ENCODE measurements at places on chromosomes 1 and 21.

DNA sequence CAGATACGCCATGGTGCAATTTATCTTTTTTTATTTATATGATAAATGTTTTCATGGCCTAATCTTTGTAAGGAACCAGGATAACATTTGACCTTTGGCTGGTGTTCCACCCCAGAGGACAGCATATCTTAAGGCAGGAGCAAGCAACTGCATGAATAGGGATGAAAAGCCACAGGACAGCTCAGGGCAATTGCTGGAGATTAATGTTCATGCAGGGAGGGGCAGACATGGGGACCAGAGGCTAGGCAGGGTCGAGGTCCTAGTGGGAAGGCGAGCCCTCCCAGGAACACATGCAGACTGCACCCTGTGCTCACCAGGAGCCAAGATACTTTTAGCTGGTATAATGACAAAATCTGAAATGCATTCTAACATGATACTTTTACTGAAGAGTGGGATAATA lies 74.4 kb upstream of the HAO2 start:
- H3K36me3 ChIP-seq, result no peaks in the 10 kb centered on the region
- H3K27ac ChIP-seq, result no peak overlapping the region
- H3K27me3 ChIP-seq, result no peaks in the 10 kb centered on the region
- H3K4me3 ChIP-seq, result no peak overlapping the region

DNA sequence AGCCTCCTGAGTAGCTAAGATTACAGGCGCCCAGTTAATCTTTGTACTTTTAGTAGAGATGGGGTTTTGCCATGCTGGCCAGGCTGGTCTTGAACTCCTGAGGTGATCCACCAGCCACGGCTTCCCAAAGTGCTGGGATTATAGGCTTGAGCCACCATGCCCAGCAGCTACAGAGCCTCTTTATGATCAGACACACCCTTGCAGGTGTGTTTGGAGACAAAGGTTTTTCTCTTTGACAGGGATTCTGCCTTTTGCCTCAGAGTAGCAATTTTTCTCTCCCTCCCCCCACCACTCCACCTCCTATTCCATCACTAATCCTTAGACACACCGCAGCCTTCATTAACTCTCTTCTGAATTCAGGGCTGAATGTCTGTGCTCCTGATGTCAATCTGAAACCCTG lies 152.2 kb upstream of the NFIA start:
- H3K4me1 ChIP-seq, result no peaks in the 10 kb centered on the region
- H3K4me3 ChIP-seq, result no peak overlapping the region
- H3K27ac ChIP-seq, result no peak overlapping the region
- no peaks in the 10 kb centered on the region for H3K36me3 ChIP-seq
- H3K27me3 ChIP-seq, result peaks cover 13% of the 10 kb centered on the region

GRCh38 chr1:231214918-231215680 lies 25.9 kb upstream of the GNPAT start:
- H3K4me1 ChIP-seq, result peaks cover 46% of the 10 kb centered on the region
- ATAC-seq, result peak; percentile 78
- H3K4me3 ChIP-seq, result peak overlapping the region; percentile 32
- peak overlapping the region; percentile 57 for H3K27ac ChIP-seq
- no peaks in the 10 kb centered on the region for H3K36me3 ChIP-seq

- no peaks in the 10 kb centered on the region for H3K27me3 ChIP-seq
- peaks cover 5% of the 10 kb centered on the region for H3K4me1 ChIP-seq
- ATAC-seq, result no peak
- H3K27ac ChIP-seq, result peak overlapping the region; percentile 33
Observed at GRCh38 chr1:66265796-66266195, 268.2 kb upstream of the SGIP1 start.

- peaks cover 8% of the 10 kb centered on the region for H3K4me1 ChIP-seq
- ATAC-seq, result no peak
- H3K4me3 ChIP-seq, result no peak overlapping the region
Observed at GRCh38 chr1:162357681-162358266, 18.9 kb downstream of the SPATA46 start.

DNA sequence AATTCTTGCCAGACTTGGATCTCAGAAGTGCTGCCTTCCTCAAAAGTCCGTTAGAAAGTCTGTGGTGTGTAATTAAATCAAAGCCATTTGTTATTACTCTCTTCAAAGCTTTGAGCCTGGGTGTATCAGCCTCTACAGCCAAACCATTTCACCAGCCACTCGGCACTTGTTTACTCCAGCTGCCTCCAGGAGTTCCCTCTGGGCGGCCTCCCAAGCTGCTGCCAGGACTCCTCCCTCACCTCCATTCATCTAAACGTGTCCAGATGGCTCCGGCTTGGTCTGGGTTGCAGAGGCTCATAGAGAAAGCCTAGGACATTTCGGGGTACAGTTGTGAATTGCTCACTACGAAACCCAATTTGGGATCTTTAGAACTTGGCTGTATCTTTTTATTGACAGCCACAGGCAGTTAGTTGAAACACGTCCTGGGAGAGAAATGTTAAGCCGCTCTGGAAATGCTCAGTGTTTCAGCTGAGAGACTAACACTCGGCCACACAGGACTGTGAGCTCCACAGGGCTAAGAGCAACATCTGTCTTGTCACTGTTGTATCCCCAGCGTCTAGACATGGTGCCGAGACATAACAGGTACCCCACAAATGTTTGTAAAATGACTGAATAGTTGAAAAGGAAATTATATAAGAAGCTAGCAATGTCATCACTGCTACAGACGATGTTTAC lies 116.9 kb upstream of the NGF start:
- no peaks in the 10 kb centered on the region for H3K36me3 ChIP-seq
- H3K27ac ChIP-seq, result no peak overlapping the region
- no peaks in the 10 kb centered on the region for H3K27me3 ChIP-seq
- H3K4me3 ChIP-seq, result no peak overlapping the region

GRCh38 chr1:24292103-24292502 lies 27.1 kb upstream of the GRHL3 start:
- no peaks in the 10 kb centered on the region for H3K36me3 ChIP-seq
- H3K4me1 ChIP-seq, result no peaks in the 10 kb centered on the region
- H3K4me3 ChIP-seq, result no peak overlapping the region
- no peak for ATAC-seq

GRCh38 chr1:13560541-13560940 lies 23.1 kb upstream of the PDPN start:
- H3K4me1 ChIP-seq, result no peaks in the 10 kb centered on the region
- no peak for ATAC-seq
- no peak overlapping the region for H3K4me3 ChIP-seq
- H3K27ac ChIP-seq, result no peak overlapping the region
- H3K36me3 ChIP-seq, result no peaks in the 10 kb centered on the region

DNA sequence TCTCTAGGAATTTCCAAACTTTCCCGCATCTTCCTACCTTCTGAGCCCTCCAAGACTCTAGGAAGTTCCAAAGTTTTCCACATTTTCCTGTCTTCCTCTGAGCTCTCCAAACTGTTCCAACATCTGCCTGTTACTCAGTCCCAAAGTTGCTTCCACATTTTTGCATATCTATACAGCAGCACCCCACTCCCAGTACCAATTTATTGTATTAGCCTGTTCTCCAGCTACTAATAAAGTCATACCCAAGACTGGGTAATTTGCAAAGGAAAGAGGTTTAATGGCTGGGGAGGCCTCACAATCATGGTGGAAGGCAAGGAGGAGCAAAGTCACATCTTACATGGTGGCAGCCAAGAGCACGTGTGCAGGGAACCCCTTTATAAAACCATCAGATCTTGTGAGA lies 82.9 kb upstream of the DSCAM start:
- no peak overlapping the region for H3K4me3 ChIP-seq
- no peaks in the 10 kb centered on the region for H3K36me3 ChIP-seq
- no peak overlapping the region for H3K27ac ChIP-seq
- H3K27me3 ChIP-seq, result no peaks in the 10 kb centered on the region
- no peak for ATAC-seq

- H3K36me3 ChIP-seq, result no peaks in the 10 kb centered on the region
- no peak overlapping the region for H3K4me3 ChIP-seq
- H3K27ac ChIP-seq, result no peak overlapping the region
Observed at GRCh38 chr21:31457675-31458074, 113.6 kb upstream of the TIAM1 start.

- no peak for ATAC-seq
- no peak overlapping the region for H3K27ac ChIP-seq
- peaks cover 24% of the 10 kb centered on the region for H3K27me3 ChIP-seq
- no peaks in the 10 kb centered on the region for H3K36me3 ChIP-seq
- no peaks in the 10 kb centered on the region for H3K4me1 ChIP-seq
- H3K4me3 ChIP-seq, result no peak overlapping the region
Observed at GRCh38 chr1:38672692-38673091, 186.9 kb downstream of the RRAGC start.

DNA sequence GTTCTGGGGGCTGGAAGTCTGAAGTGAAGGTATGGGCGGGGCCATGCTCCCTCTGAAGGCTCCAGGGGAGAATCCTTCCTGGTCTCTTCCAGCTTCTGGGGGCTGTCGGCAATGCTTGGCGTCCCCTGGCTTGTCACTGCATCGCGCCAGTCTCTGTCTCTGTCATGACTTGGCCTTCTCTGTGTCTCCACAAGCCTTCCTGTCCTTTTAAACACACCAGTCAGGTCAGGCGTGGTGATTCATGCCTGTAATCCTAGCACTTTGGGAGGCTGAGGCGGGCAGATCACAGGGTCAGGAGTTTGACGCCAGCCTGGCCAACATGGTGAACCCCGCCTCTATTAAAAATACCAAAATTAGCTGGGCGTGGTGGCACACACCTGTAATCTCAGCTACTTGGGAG lies 125.3 kb downstream of the ACTL8 start:
- ATAC-seq, result no peak
- no peaks in the 10 kb centered on the region for H3K36me3 ChIP-seq
- peaks cover 17% of the 10 kb centered on the region for H3K27me3 ChIP-seq
- H3K4me1 ChIP-seq, result no peaks in the 10 kb centered on the region
- no peak overlapping the region for H3K4me3 ChIP-seq

GRCh38 chr1:7265771-7266371 lies 480.6 kb downstream of the CAMTA1 start:
- H3K27me3 ChIP-seq, result peaks cover 42% of the 10 kb centered on the region
- no peak overlapping the region for H3K27ac ChIP-seq
- ATAC-seq, result peak; percentile 8
- H3K4me1 ChIP-seq, result no peaks in the 10 kb centered on the region

DNA sequence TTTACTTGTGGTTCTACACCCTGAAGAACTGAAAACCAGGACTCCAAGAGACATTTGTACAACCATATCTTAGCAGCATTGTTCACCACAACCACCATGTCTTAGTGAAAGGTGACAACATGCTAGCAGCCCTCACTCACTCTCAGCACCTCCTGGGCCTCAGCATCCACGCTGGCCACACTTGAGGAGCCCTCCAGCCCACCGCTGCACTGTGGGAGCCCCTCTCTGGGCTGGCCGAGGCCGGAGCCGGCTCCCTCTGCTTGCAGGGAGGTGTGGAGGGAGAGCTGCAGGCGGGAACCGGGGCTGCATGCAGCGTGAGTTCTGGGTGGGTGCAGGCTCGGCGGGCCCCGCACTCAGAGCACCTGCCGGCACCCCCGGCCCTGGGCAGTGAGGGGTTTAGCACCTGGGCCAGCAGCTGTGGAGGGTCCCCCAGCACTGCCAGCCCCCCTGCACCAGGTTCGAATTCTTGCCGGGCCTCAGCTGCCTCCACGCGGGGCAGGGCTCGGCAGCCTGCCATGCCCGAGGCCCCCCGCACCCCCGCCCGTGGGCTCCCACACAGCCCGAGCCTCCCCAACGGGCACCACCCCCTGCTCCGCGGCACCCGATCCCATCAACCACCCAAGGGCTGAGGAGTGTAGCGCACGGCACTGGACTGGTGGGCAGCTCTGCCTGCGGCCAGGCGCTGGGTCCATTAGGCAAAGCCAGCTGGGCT lies 9.2 kb downstream of the C1orf159 start:
- H3K36me3 ChIP-seq, result peaks cover 8% of the 10 kb centered on the region
- H3K27me3 ChIP-seq, result no peaks in the 10 kb centered on the region
- no peak overlapping the region for H3K27ac ChIP-seq

DNA sequence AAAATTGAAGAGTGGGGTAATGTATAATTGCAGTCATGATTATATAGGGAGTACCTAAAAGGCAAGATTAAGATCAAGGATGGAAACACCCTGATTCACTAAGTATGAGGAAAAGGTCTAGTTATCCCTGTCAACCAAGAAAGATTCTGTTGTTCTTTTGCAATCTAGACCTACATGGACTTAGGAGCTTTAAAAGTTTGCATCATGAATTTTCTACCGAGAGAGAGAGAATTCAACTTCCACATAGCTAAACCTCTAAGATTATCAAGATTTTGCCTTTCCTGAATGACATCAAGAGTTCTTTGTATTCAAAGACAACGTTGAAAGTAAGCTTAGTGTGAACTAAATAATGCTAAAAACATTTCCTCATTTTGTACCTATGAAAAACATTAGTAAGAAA lies 78.8 kb upstream of the RBM34 start:
- no peaks in the 10 kb centered on the region for H3K27me3 ChIP-seq
- H3K27ac ChIP-seq, result no peak overlapping the region
- peaks cover 39% of the 10 kb centered on the region for H3K36me3 ChIP-seq
- no peak overlapping the region for H3K4me3 ChIP-seq
- H3K4me1 ChIP-seq, result peaks cover 6% of the 10 kb centered on the region

- ATAC-seq, result no peak
- no peak overlapping the region for H3K4me3 ChIP-seq
- no peaks in the 10 kb centered on the region for H3K27me3 ChIP-seq
Observed at GRCh38 chr1:241271427-241271826, 85.6 kb downstream of the RGS7 start.

GRCh38 chr21:30408782-30409494 lies 13.1 kb downstream of the KRTAP13-1 start:
- no peak for ATAC-seq
- no peaks in the 10 kb centered on the region for H3K36me3 ChIP-seq
- no peak overlapping the region for H3K27ac ChIP-seq
- H3K4me3 ChIP-seq, result no peak overlapping the region

DNA sequence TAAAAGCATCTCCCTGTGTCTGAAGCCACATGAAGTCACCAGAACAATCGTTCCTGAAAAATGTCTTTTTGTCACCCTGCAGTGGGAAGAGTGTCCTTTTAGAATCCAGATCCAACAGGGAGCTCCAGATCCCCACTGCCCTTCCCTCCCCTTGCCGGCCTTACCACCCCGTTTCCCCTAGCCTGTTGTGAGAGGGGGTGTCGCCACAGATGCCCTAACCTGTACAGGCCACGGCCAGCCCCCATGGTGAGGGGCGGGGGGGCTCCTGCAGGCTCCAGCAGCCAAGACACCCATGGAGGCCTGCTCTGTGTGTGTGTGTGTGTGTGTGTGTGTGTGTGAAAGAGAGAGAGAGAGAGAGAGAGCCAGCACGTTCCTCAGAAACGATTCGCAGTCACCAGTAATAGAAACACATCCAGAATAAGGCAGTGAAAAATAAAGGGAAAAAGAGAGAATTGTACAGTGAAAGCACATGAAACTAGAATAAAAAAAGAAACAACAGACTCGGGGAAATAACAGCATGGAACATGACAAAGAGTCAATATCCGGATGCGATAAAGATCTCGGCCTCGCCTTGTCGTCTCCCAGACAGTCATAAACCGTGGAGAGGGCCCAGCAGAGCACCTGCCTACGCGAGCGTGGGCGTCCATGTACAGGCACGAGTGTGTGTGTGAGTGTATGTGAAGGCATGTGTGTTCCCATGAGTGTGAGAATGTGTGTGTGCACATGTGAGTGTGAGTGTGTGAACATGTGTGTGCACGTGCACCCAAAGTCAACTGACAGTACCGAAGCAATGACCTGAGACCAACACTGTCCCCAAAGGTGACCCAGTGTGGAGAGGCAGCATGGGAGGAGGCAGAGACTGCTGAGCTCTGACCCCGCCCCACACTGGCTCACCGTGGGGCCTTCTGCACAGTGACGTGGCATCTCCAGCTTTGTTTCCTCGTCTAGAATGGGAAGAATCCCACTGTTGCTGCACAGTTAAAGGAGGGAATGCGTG lies 303.8 kb downstream of the NPHP4 start:
- peaks cover 52% of the 10 kb centered on the region for H3K27me3 ChIP-seq
- H3K4me3 ChIP-seq, result no peak overlapping the region
- no peak for ATAC-seq

- H3K36me3 ChIP-seq, result peaks cover 32% of the 10 kb centered on the region
- peak; percentile 92 for ATAC-seq
- H3K4me1 ChIP-seq, result peaks cover 57% of the 10 kb centered on the region
- peak overlapping the region; percentile 91 for H3K4me3 ChIP-seq
- no peaks in the 10 kb centered on the region for H3K27me3 ChIP-seq
Observed at GRCh38 chr1:159008744-159009188, 941 bp upstream of the IFI16 start.

All from stimulated activated memory B cell treated with anti-CD40 and anti-IgM and Interleukin-4, amounts not matched to agents 10 μg/mL and 1 μg/mL and 100 μg/mL, for 72 hours (primary cell).